ENCODE measurements at places on chromosomes 7 and 10.

DNA sequence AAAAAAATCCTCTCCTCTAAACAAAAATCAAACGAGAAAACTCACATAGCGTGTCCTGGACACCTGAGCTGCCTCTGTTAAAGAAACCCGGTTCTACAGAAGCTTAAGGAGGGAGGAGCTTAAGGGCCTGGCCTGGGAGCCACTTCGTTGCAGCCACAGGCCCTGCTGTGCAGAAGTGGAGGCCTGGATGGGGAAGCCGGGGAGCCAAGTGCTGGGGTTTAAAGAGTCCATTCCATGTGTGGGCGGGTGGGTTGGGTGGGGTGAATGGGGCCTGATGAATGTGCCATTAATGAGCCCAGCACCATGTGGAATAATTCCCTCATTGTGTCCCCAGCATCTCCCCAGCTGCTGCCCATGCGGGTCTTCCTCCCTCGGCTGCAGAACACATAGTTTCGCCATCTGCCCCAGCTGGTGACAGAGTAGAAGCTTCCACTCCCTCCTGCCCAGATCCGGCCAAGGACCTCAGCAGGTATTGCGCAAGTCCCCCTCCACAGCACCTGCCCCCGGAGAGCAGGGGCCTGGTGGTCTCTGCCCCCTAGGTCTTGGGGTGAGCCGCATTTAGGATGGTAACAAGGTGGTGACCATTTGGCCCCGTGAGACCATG is 127.8 kb upstream of the BTBD16 start:
- DNase-seq = no peak

- no peak for DNase-seq
Measured at GRCh38 chr7:122212754-122213153, 68.7 kb upstream of the AASS start.

DNA sequence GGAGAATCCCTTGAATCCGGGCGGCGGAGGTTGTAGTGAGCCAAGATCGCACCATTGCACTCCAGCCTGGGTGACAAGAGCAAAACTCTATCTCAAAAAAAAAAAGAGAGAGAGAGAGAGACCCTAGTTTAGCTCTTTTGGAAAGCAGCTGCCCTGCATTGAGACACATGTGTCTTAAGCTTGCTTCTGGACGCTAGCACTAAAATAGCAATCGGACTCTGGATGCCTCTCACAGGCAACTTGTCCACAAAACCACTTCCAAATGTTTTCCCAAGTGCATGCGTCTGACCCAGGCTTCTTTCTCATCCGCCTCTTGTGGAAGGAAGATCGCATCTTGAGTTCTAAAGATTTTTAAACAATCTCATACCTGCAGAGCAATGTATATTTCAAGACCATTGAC is 182.7 kb downstream of the CUX1 start:
- DNase-seq = no peak

GRCh38 chr10:49562893-49563292 is 24.0 kb upstream of the ERCC6 start:
- DNase-seq = no peak

- no peak for DNase-seq
Measured at GRCh38 chr7:47576031-47576865, 5.7 kb downstream of the TNS3 start.

Data from AML-193 (cell line).